Fibroblast of the aortic adventitia (primary cell): ENCODE measurements at places on chromosomes 12 and 14. TPM values are rescaled to one million over a fixed set of nuclear protein-coding genes. Genes with fewer than 3 reads are reported as not detected.

DBX2 gene
- total RNA-seq, result 0.08 and 0.72 TPM in 2 replicates

PRH2 gene
- total RNA-seq, result not detected in 2 replicates

DAO gene
- total RNA-seq, result not detected in 2 replicates

PIK3C2G gene
- 0.09 TPM in 1 of 2 replicates, not detected in the other for total RNA-seq
